ENCODE measurements at places on chromosomes 13 and 19. TPM values are rescaled to one million over a fixed set of nuclear protein-coding genes. Genes with fewer than 3 reads are reported as not detected.

ATP4A gene
- not detected for total RNA-seq

AMER2 gene
- total RNA-seq: not detected

PCDH8 gene
- not detected for total RNA-seq

CGB7 gene
- total RNA-seq: not detected

GPC5 gene
- 0.43 TPM for total RNA-seq

GJB6 gene
- total RNA-seq: not detected

LILRB4 gene
- not detected for total RNA-seq
